Chondrocyte (in vitro differentiated cells): ENCODE measurements at places on chromosomes 16 and 17. TPM values are rescaled to one million over a fixed set of nuclear protein-coding genes. Genes with fewer than 3 reads are reported as not detected.

Gene CKLF
- 47.3 to 52.8 TPM (median 51.9 TPM) in 3 replicates for total RNA-seq

Gene KRTAP4-1
- not detected in 3 replicates for total RNA-seq

Gene SEC14L1
- total RNA-seq = 47.1 to 60.0 TPM (median 51.8 TPM) in 3 replicates

- H3K27me3 ChIP-seq = peaks cover 15% of the 10 kb centered on the region
- H3K36me3 ChIP-seq = peaks cover 5% of the 10 kb centered on the region
- H3K27ac ChIP-seq = no peak overlapping the region
- no peak for DNase-seq
- no peaks in the 10 kb centered on the region for H3K4me1 ChIP-seq
- no peak overlapping the region for H3K4me3 ChIP-seq
Measured at GRCh38 chr16:50721549-50722404, 20.1 kb upstream of the CYLD start.

DNA sequence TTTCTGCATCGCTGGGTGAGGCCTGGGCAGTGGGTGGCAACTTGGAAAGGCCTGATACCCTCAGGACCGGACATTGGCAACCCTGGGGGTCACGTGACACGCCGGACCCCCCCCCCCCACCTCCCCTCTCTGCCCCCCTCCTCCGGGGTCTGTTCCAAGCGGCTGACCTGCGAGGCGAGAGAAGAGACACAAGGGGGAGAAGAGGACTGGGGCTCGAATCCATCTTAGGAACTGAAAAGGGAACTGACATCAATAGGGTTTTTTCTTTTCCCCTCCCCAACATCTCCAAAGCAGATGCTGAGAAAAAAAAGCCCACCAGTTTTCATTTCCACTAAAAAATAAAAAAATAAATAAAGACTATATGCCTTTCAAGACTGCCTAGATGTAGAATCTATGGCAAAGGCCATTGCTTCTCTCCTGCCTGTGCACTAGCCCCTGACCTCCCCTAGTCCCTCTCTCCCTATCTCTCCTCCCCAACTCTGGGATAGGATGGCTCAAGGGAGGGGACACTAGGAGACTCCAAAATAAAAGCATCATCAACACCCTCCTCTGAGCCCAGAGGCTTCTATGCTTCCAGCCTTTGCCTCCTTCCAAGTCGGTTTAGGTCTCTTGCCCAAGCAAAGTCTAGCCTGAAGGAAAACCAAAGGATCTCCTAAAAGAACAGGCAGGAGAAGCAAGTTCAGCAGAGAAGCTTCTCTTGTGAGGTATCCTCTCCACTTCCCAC, 7.7 kb upstream of the HOXB2 start:
- no peaks in the 10 kb centered on the region for H3K36me3 ChIP-seq
- no peak for DNase-seq
- peaks cover 77% of the 10 kb centered on the region for H3K27me3 ChIP-seq
- no peak overlapping the region for H3K27ac ChIP-seq
- no peak overlapping the region for H3K4me3 ChIP-seq

GRCh38 chr17:78738698-78739097, 43.4 kb downstream of the CYTH1 start:
- no peaks in the 10 kb centered on the region for H3K27me3 ChIP-seq
- no peak for DNase-seq
- no peak overlapping the region for H3K27ac ChIP-seq
- H3K36me3 ChIP-seq = no peaks in the 10 kb centered on the region

Gene MAP2K6
- 0.75 to 6.1 TPM (median 0.90 TPM) in 3 replicates for total RNA-seq

DNA sequence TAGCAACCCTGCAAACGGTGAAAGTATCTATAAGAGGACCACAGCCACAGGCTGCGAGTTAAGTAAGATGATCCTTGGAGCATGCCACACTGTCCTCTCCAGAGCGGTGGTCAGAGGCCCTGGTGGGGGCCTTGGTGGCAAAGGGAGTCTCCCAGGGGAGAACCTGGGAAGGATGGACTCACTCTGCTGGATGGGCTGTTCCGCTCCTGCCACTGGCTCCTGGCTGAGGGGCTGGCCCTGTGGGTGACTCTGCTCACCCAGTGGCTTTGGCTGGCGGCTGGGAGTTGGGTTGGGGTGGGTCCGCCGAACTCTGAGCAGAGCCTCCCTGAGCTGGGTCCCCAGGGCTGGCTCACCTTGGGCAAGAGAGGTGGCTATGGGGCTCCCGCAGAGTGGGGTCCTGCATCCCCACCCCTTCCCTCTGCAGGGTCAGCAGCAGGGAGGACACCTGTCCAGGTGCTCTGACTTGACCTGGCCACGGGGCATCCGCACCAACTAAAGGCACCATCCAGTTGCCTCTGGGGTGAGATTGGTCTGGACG, 7.3 kb downstream of the CDK5R1 start:
- peaks cover 32% of the 10 kb centered on the region for H3K4me1 ChIP-seq
- no peaks in the 10 kb centered on the region for H3K36me3 ChIP-seq
- H3K4me3 ChIP-seq = no peak overlapping the region
- no peak overlapping the region for H3K27ac ChIP-seq
- no peaks in the 10 kb centered on the region for H3K27me3 ChIP-seq

DNA sequence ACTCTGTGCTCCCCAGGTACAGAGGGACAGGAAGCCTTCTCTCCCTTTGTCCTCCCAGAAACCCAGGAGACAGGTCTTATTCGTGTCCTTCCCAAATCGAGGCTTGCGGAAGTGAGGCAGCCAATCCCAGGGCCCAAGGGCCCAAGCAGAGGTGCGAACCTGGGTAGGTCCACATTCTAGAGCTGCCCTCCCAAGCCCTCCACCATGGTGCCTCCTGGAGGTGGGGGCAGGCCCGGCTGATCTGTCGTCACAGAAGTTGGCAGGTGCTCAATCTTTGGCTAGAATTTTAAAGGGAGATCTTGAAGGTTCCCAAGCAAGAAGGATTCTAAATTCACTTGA, 21.5 kb downstream of the MRC2 start:
- no peaks in the 10 kb centered on the region for H3K27me3 ChIP-seq
- no peak overlapping the region for H3K4me3 ChIP-seq
- peaks cover 2% of the 10 kb centered on the region for H3K36me3 ChIP-seq
- H3K4me1 ChIP-seq = peaks cover 67% of the 10 kb centered on the region
- H3K27ac ChIP-seq = peak overlapping the region; percentile 20
- DNase-seq = peak; percentile 35

Gene GDPD1
- total RNA-seq = 1.5 to 3.6 TPM (median 1.9 TPM) in 3 replicates

DNA sequence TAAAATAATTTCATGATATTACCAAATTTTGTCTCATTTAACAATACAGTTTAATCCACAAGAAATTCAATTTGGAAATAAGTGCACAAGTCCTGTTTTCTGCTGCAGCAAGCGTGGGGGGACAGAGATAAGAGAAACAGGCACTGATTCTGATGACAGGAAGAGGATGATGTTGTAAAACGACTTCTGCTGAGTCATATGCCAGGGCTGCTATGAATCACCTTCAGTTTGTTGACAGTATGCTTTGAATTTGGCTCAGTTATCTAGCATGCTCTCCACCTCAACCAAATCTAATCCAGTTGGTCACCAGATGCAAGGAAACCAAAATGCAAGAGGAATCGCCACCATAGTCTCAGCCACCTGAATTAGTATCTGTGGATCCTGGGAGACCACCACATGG, 244.1 kb upstream of the MON1B start:
- H3K4me1 ChIP-seq = no peaks in the 10 kb centered on the region
- no peak overlapping the region for H3K27ac ChIP-seq
- H3K36me3 ChIP-seq = no peaks in the 10 kb centered on the region
- H3K4me3 ChIP-seq = no peak overlapping the region
- no peaks in the 10 kb centered on the region for H3K27me3 ChIP-seq

Gene SPATA22
- not detected in 3 replicates for total RNA-seq

Gene NPIPA2
- 7.6 to 13.0 TPM (median 11.5 TPM) in 3 replicates for total RNA-seq

DNA sequence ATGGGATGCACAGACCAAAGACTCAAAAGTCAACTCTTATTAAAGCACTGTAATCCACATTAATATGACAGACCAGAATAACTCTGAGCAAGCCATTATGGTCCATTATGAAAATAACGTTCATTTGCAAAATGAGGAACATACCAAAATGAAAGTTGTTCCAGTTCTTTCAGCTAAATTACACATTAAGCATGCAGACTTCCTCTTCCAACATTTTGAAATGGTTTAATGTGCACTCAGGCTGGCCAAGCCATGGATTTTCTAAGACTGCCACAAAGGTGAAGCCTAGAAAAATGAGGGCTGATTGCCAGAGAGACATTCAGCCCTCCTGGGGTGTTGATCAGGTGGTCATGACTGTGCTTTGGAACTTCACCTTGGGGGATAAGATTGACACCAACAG, 56.7 kb upstream of the NOG start:
- no peak overlapping the region for H3K4me3 ChIP-seq
- no peak overlapping the region for H3K27ac ChIP-seq
- H3K36me3 ChIP-seq = no peaks in the 10 kb centered on the region
- H3K27me3 ChIP-seq = peaks cover 14% of the 10 kb centered on the region
- no peak for DNase-seq

Gene ADGRG3
- not detected in 3 replicates for total RNA-seq

DNA sequence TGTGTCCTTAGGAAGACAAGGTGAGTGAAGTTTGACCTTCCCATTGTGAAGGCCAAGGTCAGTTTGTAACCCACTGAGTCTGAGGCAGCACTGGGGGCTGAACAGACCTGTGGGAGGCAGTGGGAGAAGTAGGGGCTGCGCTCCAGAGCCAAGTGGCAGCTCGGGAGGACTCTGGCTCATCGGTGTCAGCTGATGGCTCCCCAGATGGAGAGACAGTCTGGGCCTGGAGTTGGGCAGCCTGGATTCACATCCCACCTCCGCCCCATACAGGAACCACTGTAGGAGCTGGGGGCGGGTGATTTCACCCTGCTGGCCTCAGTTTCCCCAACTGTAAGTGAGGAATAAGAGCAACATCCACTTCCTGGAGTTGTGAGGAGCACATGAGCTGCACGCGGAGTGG, 128.4 kb downstream of the FOXL1 start:
- no peak overlapping the region for H3K27ac ChIP-seq
- no peak overlapping the region for H3K4me3 ChIP-seq
- no peaks in the 10 kb centered on the region for H3K36me3 ChIP-seq
- peaks cover 3% of the 10 kb centered on the region for H3K4me1 ChIP-seq

- no peaks in the 10 kb centered on the region for H3K36me3 ChIP-seq
- H3K27ac ChIP-seq = no peak overlapping the region
- H3K4me1 ChIP-seq = peaks cover 17% of the 10 kb centered on the region
- DNase-seq = no peak
- no peaks in the 10 kb centered on the region for H3K27me3 ChIP-seq
- H3K4me3 ChIP-seq = no peak overlapping the region
Measured at GRCh38 chr17:69064476-69064875, 3.7 kb upstream of the ABCA9 start.

DNA sequence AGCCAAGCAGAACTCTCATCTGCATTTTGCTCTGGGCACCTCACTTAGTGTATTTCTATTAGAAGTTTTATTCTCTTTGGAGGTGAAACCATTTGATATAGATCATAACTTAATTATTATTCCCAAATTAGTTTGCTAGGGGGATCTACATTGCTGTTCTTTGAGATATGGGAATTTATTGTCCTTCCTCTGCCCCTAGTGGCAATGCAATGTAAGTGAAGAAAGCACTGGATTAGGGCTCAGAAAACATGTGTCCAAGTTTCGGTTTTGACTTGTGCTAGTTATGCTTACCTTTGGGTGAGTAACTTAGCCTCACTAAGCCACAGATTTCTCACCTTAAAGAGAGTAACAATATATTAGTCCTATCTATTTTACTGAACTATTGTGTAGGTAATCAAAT, 2.9 kb downstream of the KRT39 start:
- H3K4me3 ChIP-seq = no peak overlapping the region
- H3K27me3 ChIP-seq = no peaks in the 10 kb centered on the region
- H3K36me3 ChIP-seq = no peaks in the 10 kb centered on the region

- H3K36me3 ChIP-seq = no peaks in the 10 kb centered on the region
- H3K4me1 ChIP-seq = peaks cover 4% of the 10 kb centered on the region
- no peak for DNase-seq
- H3K4me3 ChIP-seq = peak within 1 kb of the TSS; percentile 69
- no peak within 1 kb of the TSS for H3K27ac ChIP-seq
- H3K27me3 ChIP-seq = peaks cover 43% of the 10 kb centered on the region
Measured at GRCh38 chr17:4584101-4584916, at the start of gene SMTNL2. Gene SMTNL2 (plus strand): TSS chr17:4584529. CDS start chr17:4584606, 77 bp downstream.

Gene CHCT1
- not detected in 3 replicates for total RNA-seq

DNA sequence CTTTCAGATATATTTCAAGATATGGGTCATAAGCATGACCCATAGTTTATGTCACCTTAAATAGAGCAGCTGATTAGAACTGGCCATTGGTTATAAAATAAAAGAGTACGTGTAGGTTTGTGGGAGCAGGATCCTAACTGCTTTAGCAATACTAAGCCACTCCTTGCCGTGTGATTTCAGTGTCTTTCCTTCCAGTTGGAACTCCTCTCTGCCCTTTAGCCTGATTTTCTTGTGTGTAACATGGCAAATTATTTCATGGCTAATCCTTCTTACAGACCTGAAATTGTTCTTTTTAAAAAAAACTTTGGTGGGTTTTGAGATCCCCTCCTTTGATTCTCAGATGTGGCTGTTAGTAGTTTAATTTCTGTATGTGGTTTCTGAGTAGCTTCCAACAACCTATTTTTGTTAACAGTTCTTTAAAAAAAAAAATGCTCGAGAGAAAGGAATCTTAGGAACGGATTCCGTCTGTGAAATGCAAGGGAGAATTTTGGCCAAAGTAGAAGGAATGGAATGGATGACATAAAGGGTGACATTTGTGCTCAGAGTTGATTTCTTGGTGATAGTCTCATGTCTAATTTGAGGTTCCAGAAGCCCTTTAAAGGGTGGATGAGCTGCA, 39.9 kb downstream of the DHRS7B start:
- peak overlapping the region; percentile 90 for H3K27ac ChIP-seq
- peaks cover 1% of the 10 kb centered on the region for H3K36me3 ChIP-seq
- H3K4me3 ChIP-seq = peak overlapping the region; percentile 44
- H3K4me1 ChIP-seq = peaks cover 73% of the 10 kb centered on the region

Gene TSPOAP1
- total RNA-seq = 1.3 to 2.0 TPM in 2 of 3 replicates, not detected in the other

Gene TMIGD1
- not detected in 3 replicates for total RNA-seq

DNA sequence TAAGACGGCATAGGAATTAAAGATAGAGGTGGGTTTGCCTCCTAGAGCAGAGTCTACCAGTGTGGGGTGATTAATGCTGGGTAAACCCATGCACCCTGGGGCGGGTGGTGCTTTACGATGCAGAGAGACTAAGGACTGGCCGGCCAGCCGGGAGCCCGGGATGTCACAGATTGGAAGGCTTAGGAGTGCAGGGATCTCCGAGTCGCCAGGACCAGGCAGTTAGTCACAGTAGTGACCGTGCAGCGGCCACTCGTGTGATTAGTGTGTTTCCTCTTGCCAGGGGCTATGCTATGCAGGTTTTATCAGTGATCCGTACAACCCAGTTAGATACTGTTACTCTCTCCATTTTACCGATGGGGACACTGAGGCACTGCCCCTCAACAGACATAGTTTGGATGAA, 10.4 kb downstream of the CMIP start:
- H3K27me3 ChIP-seq = no peaks in the 10 kb centered on the region
- H3K27ac ChIP-seq = no peak overlapping the region
- H3K4me3 ChIP-seq = no peak overlapping the region
- DNase-seq = no peak
- H3K4me1 ChIP-seq = peaks cover 17% of the 10 kb centered on the region

Gene TBC1D3K
- not detected in 3 replicates for total RNA-seq

Gene LGALS9B
- total RNA-seq = not detected in 3 replicates

Gene GNGT2
- not detected in 3 replicates for total RNA-seq
